Activated B cell treated with CpG ODN at 0.5 μM for 24 hours (primary cell): ENCODE measurements at places on chromosomes 6 and 20. TPM values are rescaled to one million over a fixed set of nuclear protein-coding genes. Genes with fewer than 3 reads are reported as not detected.

The RFX6 gene
- not detected in 2 replicates for total RNA-seq

DNA sequence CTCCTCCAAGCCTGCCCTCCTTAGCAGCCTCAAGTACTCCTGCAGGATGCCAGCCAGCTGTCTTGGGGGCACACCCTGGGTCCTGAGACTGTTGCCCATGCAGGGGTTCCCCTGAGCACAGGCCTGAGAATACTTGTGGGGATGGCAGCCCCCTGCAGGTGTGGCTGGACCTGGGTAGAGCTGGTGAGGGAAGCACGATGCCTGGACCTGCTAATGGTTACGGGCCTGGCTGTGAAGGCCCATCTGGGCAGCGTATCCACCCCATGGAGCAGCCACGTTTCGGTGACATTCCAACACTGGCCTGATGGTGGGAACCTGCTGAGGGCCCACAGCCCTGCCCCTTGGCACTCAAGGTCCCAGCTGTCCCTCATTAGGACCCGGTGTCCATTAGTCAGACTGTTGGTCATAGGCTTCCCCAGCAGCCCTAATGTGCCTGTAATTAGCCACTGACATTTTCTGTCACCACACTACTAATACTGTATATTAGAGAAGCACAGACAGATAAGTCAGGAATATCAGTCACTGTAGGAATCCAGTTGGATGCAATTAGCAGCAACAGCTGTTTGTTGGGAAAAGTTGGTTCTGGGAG lies 20.3 kb downstream of the CCDC167 start:
- H3K4me3 ChIP-seq = no peak overlapping the region
- peaks cover 82% of the 10 kb centered on the region for H3K36me3 ChIP-seq
- H3K27me3 ChIP-seq = no peaks in the 10 kb centered on the region
- H3K4me1 ChIP-seq = no peaks in the 10 kb centered on the region
- no peak overlapping the region for H3K27ac ChIP-seq
- DNase-seq = no peak

DNA sequence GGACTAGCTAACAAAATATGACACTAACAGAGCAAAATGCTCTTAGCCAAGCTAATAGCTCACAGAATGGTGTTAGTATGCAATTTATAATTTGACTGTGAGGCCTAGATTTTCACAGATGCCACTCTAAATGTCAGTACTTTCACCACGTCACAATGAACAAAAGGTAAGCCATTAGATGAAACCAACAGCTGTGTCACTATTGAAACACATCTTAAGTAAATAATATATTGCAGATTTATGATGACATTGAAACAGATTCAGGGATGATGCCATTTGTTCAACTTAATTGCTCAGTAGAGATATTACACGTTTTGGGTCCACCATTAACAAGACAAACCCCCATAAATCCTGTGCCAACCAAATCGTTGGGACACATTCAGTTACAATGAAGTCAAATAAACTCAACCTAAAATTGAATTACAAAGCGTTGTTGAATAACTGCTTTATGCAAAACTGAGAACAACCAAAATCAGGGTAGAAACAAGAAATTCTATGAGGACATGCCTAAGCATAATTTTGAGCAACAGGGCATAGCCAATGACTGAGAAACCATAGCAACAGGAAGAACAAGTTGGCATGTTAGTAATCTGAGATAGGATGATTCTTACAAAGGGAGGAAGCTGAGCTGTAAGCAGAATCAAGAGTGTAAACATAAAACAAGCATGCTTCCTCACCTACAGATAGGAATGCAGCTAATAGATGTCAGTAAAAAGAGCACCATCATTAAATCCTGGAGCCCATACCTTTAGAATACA lies 85.6 kb upstream of the KHDRBS2 start:
- H3K27ac ChIP-seq = no peak overlapping the region
- H3K36me3 ChIP-seq = peaks cover 3% of the 10 kb centered on the region
- H3K27me3 ChIP-seq = no peaks in the 10 kb centered on the region
- no peak overlapping the region for H3K4me3 ChIP-seq

- H3K4me1 ChIP-seq = peaks cover 2% of the 10 kb centered on the region
- no peak for DNase-seq
- no peaks in the 10 kb centered on the region for H3K36me3 ChIP-seq
- H3K27me3 ChIP-seq = no peaks in the 10 kb centered on the region
Observed at GRCh38 chr6:125481056-125481455, 179.3 kb upstream of the HDDC2 start.

- peaks cover 7% of the 10 kb centered on the region for H3K36me3 ChIP-seq
- H3K27me3 ChIP-seq = no peaks in the 10 kb centered on the region
- no peak for DNase-seq
Observed at GRCh38 chr20:63698739-63699465, 2.5 kb downstream of the TNFRSF6B start.

- H3K27ac ChIP-seq = no peak overlapping the region
- no peaks in the 10 kb centered on the region for H3K36me3 ChIP-seq
- DNase-seq = no peak
- H3K4me3 ChIP-seq = no peak overlapping the region
- no peaks in the 10 kb centered on the region for H3K4me1 ChIP-seq
- H3K27me3 ChIP-seq = no peaks in the 10 kb centered on the region
Observed at GRCh38 chr6:19999319-20000191, 162.4 kb downstream of the ID4 start.

DNA sequence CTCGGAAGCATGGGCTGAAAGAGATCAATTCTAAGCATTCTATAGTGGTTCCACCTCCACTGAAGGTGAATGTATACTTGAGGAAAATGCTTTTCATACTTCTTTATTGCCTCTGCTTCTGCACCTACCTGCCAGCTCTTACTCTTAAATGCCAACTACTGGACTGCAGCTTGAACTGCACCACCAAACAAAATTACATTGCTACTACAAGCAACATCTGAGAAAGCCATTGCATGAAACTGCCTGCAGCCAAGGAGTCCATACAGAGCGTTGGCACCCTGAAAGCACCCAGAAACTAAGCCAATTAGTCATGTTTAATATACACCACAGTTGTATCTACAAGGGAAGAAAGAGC lies 440.9 kb downstream of the BTBD3 start:
- H3K27ac ChIP-seq = no peak overlapping the region
- no peak for DNase-seq
- H3K27me3 ChIP-seq = no peaks in the 10 kb centered on the region

DNA sequence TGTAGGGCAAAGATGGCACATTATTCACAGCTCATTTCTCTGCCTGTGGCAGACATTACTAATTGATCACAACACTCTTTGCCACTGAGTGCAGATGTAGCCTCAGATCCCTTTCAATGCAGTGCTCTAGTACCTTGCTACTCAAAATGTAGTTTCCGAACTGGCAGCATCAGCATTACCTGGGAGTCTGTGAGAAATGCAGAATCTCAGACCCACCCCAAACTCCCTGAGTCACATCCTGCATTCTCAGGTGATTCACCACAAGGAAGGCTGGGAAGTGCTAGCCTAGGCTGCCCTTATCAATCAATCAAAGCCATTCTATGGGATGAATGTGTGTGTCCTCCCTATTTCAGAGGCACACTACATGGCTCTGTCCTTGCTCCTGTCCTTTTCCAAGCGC lies 58.5 kb downstream of the PCNA start:
- no peak overlapping the region for H3K4me3 ChIP-seq
- no peak overlapping the region for H3K27ac ChIP-seq
- H3K27me3 ChIP-seq = no peaks in the 10 kb centered on the region
- H3K4me1 ChIP-seq = peaks cover 11% of the 10 kb centered on the region
- no peak for DNase-seq
- no peaks in the 10 kb centered on the region for H3K36me3 ChIP-seq

- H3K36me3 ChIP-seq = peaks cover 1% of the 10 kb centered on the region
- no peak overlapping the region for H3K27ac ChIP-seq
- H3K4me3 ChIP-seq = peak overlapping the region; percentile 94
- H3K27me3 ChIP-seq = peaks cover 5% of the 10 kb centered on the region
Observed at GRCh38 chr6:144285798-144286502, 815 bp downstream of the UTRN start.

DNA sequence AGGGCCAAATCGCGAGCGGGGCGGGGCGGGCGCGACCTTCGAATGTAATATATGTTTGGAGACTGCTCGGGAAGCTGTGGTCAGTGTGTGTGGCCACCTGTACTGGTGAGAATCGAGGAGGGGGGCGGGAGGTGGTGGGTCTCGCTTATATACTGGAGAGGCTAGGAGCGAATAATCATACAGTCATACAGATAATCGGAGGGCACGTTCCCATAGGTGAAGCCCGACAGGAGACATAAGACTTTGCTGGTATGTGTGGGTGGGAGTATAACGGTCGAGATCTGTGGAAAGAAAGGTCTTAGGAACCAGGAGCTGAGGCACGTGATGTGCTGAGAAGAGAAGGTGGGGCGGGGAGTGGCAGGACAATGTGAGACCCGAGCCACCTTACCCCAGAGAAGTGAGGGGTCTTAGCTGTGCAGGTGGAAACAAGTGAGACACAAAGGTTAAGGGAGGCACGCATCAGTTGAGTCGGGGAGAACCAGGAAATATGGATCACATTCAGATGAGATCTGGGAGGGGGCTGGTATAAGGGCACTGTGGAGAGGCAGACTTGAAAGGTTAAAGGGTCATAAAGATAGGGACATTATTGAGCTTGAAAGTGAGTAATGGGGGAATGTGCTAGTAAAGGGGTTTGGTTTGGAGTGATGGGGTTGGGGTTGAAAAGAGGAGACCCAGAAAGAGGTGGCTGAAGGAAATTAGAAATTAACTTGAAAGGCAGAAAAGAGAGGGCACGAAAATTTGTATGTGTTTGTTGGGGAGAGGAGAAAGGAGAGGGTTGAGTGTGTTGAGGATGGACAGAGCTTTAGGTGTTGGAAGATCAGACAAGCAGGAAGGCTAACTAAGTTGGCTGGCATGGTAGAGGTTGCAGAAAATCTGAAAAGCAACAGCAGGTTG lies 589 bp downstream of the RNF5 start:
- no peak for DNase-seq
- peak overlapping the region; percentile 99 for H3K27ac ChIP-seq
- H3K4me3 ChIP-seq = peak overlapping the region; percentile 96
- peaks cover 55% of the 10 kb centered on the region for H3K36me3 ChIP-seq

- H3K27me3 ChIP-seq = no peaks in the 10 kb centered on the region
- peak; percentile 48 for DNase-seq
- peaks cover 86% of the 10 kb centered on the region for H3K4me1 ChIP-seq
- H3K27ac ChIP-seq = peak overlapping the region; percentile 74
- no peaks in the 10 kb centered on the region for H3K36me3 ChIP-seq
Observed at GRCh38 chr6:163711615-163712565, 297.4 kb downstream of the QKI start.
